ENCODE measurements at places on chromosomes 16 and 17.

GRCh38 chr16:19879241-19879792, 5.3 kb downstream of the GPRC5B start:
- DNase-seq = peak; percentile 85

DNA sequence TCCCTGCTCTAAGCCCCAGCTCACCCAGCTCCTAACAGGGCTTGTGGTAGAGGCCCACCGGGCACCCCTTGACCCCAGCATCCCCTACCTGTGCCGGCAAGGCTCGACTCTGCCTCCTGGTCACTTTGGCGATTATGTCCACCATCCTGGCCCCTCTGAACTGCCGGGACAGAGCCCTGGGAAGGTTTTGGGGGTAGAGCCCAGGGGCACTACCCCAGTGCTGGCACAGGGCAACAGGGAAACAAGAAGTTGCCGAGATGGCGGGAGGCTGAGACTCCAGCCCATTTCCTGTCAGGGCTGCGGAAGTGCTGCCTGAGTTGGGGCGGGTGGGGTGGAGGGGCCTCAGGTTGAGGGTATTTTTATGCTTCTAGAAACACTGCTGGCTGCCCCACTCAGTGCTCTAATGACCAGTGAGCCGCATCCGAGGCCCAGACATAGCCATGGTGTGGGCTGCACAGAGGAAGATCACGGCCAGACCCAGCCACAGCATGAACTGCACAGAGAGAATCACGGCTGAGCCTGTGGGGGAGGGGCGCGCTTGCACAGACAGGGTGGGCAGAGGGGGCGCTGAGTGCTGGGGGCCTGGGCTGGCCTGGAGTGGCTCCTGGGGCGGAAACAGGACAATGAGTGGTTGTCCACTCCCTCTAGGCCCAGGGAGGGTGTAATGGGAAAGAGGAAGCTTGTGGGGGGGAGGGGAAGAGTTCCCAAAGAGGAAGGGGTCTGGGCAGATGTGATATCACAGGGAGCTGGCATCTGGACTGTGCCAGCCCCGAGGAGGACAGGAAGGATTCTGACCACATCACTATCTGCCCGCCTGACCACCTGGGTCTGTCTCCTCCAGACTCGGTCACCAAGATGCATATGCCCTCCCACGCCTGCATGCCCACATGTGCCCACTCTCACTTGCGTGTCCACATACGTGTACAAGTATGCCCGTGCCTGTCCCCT, 22.3 kb downstream of the ARHGAP27 start:
- DNase-seq = no peak

DNA sequence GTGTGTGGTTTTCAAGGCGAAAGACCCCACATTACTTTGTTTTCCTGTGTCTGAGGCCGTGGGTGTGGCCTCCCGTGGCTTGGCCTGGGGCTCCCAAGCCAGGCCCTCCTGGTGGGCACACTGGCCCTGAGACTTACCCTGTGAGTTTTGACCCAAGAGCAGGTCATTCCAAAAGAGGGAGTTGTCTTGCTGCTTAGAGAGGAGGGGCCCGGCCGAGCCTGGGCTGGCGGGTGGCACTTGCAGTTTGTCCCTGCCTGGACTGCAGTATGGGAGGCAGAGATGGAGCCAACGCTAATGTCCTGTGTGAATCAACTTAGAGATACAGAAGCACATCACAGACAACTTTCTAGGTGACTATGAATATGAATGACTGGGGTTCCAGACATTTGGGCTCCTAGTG, 22.7 kb downstream of the PLEKHG4 start:
- no peak for DNase-seq

DNA sequence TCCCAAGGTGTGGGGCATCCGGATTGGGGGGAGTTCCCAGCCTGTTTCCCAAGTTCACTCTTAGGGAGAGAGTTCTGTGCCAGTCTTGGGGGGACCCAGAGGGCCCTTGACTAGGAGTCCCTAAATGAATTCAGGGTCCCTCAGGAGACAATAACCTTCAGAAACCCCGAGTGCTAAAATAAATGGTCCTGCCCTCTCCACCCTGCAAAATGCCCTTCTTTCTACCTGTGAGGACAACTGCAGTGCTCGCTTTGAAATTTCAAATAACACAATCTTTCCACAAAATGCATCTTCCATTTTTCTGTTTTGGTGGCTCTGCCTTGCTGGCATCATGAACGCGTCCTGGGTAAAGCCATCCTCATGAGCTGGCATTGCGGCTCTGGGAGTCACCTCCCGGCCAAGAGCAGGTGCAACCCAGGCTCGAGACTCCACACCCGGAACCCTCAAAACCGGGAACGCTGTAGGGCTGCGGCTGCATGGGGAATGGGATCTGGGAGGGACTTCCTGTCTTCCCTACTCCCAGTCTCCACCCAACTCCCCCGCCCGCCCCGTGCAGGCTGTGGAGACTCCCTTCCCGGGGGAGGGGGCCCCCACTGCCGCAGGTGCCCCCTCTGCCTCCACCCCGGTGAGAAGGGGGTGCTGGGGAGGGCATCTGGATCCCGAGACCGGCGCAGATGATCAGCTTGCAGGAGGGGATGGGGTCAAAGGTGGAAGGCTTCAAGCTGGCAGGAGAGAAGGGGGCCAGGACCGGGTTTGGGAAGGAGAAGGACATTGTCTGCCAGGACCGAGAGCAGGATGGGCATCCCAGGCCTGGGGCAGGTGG, at the start of gene ZNF205:
TSS of gene ZNF205 (plus strand) at position 529 of the 823 bp plus-strand sequence. CDS start 845 bp downstream, outside the sequence.
- DNase-seq = peak; percentile 83

DNA sequence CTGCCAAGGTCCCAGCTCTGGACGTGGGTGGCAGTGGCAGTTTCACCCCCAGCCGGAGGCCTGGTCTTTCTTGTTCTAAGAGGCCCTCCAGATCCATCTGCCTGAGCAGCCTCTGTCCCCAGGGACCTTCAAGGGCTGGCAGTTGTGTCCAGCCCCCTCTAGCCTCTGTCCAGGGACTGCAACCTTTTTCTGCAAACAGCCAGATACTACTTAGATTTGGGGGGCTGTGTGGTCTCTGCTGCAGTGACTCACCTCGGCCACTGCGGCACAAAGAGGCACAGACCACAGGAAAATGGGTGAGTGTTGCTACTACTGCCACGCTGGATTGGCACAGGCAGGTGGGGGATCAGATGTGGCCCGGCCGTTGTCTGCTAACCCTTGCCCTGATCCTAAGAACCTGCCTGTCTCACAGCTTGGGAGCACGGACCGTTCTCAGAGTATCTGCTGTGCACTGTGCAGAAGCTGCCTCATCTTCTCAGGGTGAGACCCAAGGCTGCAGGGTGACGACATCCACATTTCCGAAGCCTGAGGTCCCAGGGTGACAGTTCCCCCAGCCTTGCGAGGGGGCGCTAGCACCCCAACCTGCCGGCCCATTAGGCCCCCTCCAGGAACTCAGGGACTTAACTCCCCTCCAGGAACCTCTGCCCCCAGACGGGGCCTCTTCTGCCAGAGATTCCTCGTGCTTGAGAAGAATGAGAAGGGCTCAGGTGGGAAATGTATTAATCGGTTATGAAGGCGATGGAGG, 27.6 kb downstream of the MXRA7 start:
- DNase-seq = no peak

- DNase-seq = no peak
Measured at GRCh38 chr16:27346819-27347218, 33.0 kb downstream of the IL4R start.

DNA sequence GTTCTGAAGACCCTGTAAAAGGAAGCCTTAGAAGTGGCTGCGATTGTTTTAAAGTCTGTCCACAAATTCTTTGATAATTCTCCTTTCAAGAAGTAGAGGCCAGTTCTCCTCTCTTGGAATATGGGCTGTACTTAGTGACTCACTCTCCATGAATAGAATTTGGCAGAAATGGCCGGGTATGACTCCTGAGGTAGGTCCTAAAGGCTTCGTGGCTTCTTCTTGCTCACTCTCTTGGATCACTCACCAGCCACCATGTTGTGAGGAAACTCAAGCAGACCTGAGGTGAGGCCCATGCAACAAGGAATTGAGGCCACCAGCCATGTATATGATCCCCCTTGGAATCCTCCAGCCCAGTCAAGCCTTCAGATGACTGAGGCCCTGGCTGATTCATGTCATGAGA, 75.8 kb downstream of the WWOX start:
- no peak for DNase-seq

- DNase-seq = peak; percentile 34
Measured at GRCh38 chr16:48546774-48547173, 63.2 kb downstream of the N4BP1 start.

GRCh38 chr16:11395008-11395948, 50.0 kb downstream of the RMI2 start:
- DNase-seq = no peak

DNA sequence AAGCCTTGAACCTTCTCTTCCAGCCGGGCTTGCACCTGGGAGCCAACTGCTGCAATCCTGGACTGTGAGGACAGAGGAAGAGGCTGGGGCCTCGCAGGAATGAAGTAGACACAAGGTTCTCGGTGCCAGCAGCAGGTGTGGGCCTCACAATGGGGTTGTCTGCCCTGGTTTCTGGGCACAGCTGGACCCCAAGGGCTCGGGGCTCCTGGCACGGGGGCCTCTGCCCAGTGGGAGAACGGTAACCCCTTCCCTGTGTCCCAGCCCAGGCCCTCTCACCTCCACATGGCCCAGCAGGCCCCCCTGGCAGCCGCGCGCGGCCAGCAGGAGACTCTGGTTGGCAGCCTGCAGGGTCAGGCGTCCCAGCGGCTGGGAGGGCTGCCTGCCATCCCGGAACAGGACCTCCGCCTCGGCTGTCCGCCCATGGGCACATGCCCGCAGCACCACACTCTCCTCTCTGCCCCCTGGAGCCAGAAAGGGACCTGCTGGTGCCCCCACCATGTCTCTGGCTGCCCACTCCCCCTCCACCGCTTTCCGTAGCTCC, 46.9 kb downstream of the RMI2 start:
- DNase-seq = no peak

DNA sequence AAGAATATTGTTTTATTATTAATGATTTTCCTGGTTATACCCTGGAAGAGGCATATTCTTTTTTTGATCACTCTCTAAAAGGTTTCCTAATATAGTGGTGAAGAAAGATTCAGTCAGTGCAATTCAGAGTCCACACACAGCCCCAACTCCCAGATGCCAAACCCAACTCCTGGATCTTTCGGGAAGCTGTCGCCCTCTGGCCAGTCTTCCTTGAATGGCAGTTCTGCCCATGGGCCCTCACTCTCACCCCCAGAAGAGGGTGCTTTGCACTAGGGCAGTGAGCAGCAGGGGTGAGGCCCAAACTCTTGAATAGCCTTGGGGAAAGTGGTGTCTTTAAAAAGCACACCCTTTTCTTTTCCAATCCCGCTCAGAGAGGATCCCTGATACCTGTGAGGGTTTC, 11.0 kb downstream of the KRT32 start:
- DNase-seq = no peak

GRCh38 chr17:29136998-29137730, 43.0 kb downstream of the MYO18A start:
- DNase-seq = peak; percentile 15

DNA sequence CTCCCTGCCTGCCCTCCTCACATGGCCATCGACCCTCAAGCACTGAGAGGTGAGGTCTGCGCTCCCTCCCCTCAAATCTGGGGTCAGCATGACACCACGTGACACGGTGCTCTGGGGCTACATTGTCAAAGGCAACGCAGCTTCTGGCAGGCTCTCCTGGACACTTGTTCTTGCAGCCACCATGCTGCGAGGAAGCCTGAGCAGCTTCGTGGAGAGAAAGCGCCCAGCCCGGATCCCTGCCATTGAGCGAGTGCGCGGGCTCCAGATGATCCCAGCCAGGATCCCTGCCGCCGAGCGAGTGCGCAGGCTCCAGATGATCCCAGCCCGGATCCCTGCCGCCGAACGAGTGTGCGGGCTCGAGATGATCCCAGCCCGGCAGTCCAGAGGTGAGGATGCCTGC, 70.9 kb upstream of the METRNL start:
- DNase-seq = no peak

DNA sequence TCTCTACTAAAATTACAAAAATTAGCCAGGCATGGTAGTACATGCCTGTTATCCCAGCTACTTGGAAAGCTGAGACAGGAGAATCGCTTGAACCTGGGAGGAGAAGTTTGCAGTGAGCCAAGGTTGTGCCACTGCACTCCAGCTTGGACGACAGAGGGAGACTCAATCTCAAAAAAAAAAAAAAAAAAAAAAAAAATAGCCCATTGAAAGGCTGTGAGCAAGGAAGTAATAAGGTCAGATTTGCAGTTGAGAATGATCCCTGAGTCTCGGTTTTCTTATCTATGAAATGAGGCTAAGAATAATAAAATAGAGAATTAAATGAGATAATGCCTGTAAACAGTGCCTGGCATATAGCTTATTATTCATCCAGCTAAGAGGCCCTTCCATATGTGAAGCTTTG, 1.3 kb upstream of the PDK2 start:
- DNase-seq = no peak

DNA sequence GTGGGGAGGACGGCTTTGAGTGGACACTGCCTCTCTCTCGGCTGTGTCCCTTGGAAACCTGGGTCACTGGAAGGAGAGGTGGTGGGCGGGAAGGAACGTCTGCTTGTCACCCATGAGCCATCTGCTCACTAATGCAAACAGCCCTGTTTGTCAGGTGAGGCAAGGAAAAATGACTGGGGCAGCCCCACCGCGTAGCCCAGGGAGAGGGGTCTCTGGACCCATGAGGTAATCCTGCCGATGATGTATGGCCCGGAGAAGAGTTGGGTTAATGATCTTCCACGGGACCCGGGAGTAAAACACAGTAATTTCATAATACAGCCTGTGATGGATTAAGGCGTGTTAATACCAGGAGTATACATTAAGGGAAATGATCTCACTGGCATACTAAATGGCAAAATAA, 197.0 kb downstream of the CYLD start:
- DNase-seq = no peak

- DNase-seq = peak; percentile 66
Measured at GRCh38 chr16:87317750-87318644, 805 bp upstream of the C16orf95 start.

DNA sequence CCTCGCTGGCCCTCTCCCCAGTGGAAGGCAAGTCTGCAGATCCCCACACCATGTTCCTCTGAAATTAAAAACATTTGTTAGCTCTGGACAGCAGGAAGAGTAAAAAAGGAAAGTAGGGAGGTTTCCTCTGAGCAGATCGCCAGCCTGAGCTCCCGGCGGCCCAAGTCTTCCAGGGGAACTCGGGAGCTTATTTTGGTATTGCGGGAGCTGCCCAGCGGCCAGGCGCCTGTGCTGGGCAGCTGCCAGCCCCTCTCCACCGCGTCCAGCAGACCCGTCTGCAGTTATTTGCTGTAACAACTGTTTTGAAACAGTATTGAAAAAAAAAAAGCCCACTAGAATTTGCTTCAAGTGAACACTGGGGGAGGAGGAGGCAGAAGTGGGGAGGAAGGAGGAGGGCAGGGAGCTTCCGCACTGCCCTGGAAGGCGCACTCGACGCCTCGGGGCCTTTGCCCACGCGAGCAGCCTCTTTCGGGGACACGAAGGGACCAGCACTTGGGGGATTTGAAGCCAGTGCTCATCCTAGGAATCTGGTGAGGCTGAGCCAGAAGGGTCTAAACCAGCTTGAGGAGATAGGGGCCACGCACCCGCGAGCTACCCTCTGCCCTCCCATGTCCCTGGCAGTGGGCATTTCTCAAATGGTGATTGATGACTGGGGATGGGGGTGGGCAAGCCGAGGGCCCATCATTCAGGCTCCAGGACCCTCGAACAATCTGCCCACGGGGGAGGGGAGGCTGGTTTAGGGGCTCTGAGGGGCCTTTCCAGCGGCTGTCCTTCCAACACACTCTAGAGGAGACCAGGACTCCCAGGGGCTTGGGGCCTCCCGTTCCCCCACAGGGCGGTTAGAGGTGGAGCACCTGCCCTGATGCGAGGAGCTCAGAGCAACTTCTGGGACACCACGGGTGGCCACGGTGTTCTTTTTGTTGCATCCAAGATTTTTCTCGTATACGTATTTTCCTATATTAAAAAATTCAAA, 3.0 kb upstream of the BAHCC1 start:
- peak; percentile 88 for DNase-seq

GRCh38 chr16:24288516-24288915, 32.4 kb downstream of the CACNG3 start:
- no peak for DNase-seq

- DNase-seq = no peak
Measured at GRCh38 chr17:19243838-19244237, 6.7 kb downstream of the EPN2 start.

Data from astrocyte of the hippocampus (primary cell).